ENCODE measurements at places on chromosomes 4 and X.

GRCh38 chr4:188162698-188163097 is 23.5 kb downstream of the TRIML1 start:
- no peak for DNase-seq

- DNase-seq, result no peak
Measured at GRCh38 chr4:169311643-169312365, 41.0 kb upstream of the SH3RF1 start.

DNA sequence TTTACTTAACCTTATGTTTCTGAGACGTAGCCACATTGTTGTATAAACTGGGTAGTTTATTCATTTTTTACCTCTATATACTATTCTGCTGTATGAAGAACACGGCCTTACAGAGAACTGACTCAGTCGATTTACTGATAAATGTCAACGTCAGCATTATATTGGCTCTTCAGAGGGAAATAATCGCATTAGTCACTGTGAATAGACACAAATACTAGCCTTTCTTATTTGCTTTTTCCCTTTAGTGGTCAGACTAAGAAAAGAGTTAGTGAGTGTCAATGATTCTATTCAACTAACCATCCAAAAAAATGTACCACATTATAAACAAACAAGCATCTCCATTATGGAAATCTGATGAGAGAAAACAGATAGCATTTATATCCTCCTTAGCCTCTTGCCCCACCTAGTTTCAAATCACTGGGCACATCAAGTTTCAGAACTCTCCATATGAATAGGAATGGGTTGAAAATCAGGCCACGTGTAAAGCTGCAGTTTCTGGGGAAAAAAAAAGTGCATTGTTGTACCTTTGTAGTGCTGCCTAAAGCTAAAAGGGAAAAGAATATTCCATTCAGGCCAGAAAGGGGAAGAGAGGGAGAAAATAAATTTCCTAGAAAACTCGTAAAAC is 146.7 kb upstream of the VCX3A start:
- DNase-seq, result no peak

DNA sequence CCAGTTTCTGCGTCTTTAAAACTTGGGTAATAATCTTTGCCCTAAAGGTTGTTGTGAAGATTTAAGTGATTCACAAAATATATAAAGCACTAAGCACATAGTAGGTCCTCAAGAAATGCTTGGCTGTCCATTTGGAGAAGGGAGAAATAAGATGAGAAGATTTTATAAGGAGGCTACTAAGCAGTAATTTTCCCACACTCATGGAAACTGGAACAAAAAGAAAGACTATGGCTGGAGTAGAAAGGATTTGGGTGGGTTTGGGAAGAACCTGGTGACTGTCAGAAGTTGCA is 47.0 kb downstream of the PRPS1 start:
- DNase-seq, result no peak

DNA sequence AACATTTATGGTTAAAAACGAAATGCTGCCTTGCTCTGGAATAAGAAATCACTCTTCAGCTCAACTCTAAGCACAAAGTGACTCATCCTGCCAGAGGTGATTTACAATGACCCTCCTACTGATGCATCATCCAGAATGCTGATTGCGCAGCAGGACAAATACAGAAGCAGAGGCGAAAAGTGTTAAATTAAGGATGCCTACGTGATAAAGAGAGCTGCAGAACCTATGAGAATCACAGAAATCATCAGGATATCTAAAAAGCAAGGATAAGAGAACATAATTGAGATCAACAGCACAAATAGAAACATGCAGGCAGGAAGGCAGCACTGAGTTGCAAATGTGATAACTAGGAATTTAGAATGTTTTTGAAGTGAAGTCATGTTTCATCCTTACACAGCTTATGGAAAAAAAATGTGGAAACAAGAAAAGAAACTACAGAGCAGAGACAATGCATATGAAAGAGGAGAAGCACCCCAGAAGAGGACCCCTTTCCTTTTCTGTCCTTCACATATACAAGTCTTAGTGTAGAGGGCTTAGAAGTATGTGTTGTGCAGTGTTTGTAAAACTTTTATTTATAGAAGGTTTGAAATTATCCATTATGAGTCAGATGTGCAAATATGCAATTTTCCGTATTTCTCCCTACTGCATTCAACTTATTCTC is 188.4 kb downstream of the SLC7A11 start:
- no peak for DNase-seq

DNA sequence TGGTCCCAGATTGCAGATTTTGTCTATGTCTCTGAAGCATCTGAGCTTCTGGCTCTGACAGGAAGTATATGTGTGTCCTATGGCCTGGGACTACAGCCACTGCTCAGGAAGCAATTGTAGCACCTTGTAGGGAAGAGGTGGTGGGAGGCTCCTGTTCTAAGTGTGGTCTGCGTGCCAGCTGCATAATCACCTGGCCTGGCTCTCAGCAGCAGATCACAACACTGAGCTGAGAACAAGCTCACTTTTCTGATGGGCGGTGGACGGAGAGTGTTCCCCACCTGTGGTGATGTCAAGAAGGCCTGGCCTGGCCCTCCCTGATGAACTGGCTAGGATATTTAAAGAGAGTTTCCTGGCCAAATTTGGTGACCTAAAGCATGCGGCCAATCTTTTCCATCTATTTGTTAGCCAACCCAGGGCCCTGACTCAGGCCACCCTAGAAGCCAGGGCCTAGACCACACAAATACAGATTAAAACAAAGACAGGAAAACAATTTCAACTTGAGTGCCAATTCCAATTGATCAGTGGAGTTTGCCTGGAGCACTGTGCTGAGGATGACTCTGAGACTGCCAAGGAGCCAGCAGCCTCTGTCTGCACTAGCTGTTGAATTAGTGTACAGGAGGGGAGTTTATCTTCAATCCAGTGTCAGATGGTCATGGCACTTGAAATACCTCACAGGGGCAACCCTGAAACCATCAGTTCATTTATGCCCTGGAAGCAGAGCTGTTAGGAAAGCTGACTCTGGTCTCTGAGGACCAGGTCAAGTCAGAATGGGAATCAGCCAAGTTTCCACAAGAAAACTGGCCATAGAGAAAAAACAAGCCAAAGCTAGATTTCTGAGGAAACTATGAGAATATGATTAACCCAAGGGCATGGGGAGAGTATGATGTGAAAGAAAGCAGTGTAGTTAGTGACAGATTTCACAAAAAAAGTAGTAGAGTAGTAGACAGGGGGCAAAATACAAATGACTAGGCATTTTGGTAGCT is 47.4 kb downstream of the PRDM5 start:
- DNase-seq, result no peak

- no peak for DNase-seq
Measured at GRCh38 chrX:30153881-30154260, 61.5 kb upstream of the MAGEB2 start.

- no peak for DNase-seq
Measured at GRCh38 chrX:123626962-123627361, 105.9 kb downstream of the THOC2 start.

GRCh38 chr4:42359711-42360110 is 37.6 kb upstream of the SHISA3 start:
- no peak for DNase-seq

GRCh38 chrX:109384699-109385098 is 97.2 kb downstream of the GUCY2F start:
- no peak for DNase-seq

- DNase-seq, result no peak
Measured at GRCh38 chrX:46686003-46686645, 72.8 kb downstream of the SLC9A7 start.

DNA sequence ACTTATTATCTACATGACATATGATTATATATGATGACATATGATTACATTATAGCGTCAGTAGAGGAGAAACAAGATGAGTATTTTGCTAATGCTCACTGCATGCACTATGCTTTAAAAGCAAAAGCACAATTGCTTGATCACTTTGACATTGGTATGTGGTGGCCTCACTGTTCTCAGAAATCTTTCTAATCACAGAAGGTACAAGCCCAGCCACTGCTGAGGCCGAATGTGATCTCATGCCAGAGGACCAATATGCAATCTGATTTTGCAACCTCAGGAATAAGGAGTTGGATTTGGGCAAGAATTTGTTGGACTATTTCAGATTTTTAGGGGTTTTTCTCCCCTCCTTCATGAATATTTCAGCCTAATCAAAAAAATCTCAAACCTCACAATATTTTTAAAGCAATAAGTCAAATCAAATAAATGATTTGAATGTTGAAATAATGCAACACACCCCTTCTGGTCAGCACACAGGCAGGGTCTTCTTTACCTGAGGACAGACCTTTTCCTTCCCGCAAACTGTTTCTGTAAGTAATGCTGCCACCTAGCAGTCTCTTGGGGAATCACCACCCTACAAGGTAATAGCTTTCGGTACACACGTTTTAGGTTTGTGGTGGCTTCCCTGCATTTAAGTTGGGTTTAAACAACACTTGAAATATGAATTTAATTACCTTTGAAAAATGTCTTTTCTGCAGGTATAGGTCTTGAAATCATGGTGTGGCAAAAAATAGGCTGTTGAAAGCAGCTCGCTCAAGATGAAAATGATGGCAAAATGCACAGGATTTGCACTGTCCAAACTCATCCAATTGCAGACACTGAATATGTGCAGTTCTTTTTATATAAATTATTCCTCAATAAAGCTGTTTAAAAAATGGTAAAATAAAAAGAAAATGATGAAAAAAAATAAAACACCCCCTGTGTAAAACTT is 4.8 kb upstream of the CXCL13 start:
- DNase-seq, result no peak

DNA sequence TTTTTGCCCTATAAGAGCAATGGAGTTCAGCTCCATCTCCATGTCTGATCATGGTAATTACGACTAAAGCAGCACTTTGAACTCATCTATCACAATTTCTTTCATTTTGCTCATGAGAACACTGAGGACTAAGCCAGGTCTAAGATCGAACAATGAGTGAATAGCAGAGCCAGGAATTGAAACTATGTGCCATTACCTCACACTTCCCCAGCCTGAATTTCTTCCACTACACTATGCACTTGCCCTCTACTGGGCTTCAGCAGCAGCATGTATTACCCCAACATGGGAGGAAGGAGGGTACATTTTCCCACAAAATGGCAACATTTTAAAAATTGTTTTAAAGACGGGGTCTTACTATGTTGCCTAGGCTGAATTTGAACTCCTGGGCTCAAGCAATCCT is 274.7 kb upstream of the FGF13 start:
- no peak for DNase-seq

GRCh38 chrX:38036466-38036865 is 30.1 kb downstream of the SYTL5 start:
- DNase-seq, result no peak

GRCh38 chrX:41711021-41711667 is 12.8 kb upstream of the GPR82 start:
- no peak for DNase-seq

GRCh38 chrX:105635794-105636193 is 186.5 kb upstream of the NRK start:
- no peak for DNase-seq

- DNase-seq, result no peak
Measured at GRCh38 chrX:139156356-139156755, 374.2 kb upstream of the F9 start.

DNA sequence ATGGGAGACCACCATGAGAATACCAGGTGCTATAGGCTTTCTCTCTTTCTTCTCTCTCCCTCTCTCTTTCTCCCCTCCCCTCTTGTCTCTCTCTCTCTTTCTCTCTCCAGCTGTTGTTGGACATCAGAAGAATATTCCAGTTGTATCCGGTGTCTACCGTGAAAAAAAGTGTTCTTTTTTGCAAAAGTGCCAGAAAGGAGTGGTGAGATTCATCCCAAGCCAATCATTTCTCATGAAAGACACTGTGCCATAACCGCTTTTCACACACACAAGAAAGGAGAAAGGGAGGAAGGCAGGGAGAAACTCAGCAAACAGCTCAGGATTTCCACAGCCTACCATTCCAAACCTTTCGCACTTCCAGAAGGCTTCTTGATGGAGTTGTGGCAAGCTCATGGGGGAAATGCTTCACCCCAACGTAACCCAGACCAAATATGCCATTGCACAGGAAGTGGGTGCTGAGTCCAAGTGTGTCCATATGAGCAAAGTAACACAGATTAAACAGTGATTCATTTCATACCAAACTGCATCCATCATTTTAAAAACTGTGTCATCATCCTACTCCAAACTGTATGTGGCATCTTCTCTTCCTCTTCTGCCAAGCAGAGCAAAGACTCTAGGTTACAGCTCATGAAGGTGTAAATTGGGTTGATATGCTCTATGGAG is 224.0 kb downstream of the APBB2 start:
- DNase-seq, result no peak

DNA sequence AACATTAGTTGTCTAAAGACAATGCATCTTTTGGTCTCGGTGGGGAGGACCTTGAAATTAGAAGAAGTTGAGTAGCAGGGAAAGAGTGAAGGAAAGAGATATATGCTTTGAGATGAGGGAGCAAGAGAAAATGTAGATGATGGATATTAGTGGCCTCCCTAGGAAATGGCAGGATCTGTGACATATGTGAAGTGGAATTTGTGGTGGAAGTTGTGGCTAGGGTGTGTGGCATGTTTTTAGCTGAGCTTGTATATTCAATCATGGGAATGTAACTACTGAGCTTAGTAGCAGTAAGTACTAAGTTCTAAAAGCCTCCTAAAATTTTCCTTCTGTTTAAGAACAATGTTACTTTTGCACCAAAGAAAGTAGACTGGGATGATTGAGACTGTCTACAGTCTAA is 382.8 kb upstream of the CTSO start:
- DNase-seq, result no peak

- no peak for DNase-seq
Measured at GRCh38 chr4:1728061-1728980, 7.0 kb downstream of the TACC3 start.

- DNase-seq, result no peak
Measured at GRCh38 chr4:187937557-187937956, 58.0 kb upstream of the ZFP42 start.

GRCh38 chr4:22477136-22477812 is 38.6 kb downstream of the ADGRA3 start:
- no peak for DNase-seq

DNA sequence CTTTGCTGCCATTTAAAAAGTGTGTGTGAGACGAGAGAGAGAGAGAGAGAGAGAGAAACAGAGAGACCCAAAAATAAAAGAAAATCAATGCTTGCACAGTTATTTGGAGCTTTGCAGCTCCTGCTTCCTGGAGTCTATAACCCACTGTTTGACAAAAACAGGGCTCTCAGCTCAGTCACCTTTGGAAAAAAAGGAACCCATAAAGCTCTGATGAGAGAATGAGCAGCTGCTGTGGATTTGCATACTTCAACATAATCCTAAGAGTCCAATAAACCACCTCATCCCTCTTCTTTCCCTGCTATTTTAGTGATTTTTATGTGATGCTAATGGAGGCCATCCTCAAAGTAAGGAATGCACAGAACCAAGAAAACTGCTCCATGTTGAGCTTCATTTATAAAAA is 50.3 kb downstream of the USP26 start:
- no peak for DNase-seq

DNA sequence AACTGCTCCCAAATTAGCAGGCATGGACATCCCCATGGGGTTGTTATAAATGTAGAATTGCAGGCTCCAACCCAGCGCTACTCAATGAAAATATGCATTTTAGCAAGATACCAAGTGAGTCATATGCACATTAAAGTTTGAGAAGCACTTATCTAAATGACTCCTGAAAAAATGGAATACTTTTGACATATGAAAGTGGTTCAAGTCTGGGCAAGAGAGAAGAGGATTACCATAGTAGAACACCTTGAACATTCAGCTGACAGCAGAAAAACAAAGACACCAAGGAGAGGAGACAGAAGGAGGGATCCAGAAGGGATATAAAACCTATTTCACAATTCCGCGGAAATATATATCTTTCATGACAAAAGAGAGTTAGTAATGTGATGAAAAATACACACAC is 63.2 kb upstream of the CT83 start:
- DNase-seq, result no peak

Measured in stimulated activated CD8-positive, alpha-beta memory T cell treated with anti-CD3 and anti-CD28 coated beads, Interleukin-4, amount 100 ng/mL, for 4 hours (primary cell).